ENCODE measurements at places on chromosomes 13 and 19.

DNA sequence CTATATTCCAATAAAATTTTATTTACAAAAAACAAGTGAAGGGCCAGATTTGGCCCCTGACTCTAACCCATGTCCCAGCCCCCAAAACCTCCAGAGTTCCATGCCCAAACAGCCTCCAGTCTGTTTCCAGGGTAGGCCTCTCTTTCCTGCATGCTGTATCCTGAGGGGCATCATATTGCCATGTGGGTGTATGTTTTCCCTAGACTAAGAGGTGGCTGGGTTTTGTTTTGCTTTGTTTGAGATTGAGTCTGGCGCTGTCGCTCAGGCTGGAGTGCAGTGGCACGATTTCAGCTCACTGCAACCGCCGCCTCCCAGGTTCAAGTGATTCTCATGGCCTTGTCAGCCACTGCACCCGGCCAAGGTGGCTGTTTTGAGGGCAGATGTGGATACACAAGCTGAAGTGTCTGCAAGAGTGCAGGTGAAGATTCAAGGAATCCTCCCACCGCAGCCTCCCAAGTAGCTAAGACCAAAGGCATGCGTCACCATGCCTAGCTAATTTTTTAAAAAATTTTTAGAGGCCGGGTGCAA lies 23.6 kb upstream of the LSM14A start:
- no peak for DNase-seq

- DNase-seq = no peak
Measured at GRCh38 chr13:90835826-90836225, 511.7 kb upstream of the MIR17HG start.

- peak; percentile 40 for DNase-seq
Measured at GRCh38 chr13:95874286-95874685, 178.9 kb downstream of the UGGT2 start.

GRCh38 chr19:29260477-29261317 lies 47.7 kb upstream of the UQCRFS1 start:
- DNase-seq = no peak

- no peak for DNase-seq
Measured at GRCh38 chr13:114135731-114136171, 3.3 kb upstream of the RASA3 start.

- no peak for DNase-seq
Measured at GRCh38 chr13:85261757-85262346, 537.4 kb downstream of the SLITRK6 start.

GRCh38 chr19:48354332-48354992 lies 9.3 kb downstream of the TMEM143 start:
- no peak for DNase-seq

DNA sequence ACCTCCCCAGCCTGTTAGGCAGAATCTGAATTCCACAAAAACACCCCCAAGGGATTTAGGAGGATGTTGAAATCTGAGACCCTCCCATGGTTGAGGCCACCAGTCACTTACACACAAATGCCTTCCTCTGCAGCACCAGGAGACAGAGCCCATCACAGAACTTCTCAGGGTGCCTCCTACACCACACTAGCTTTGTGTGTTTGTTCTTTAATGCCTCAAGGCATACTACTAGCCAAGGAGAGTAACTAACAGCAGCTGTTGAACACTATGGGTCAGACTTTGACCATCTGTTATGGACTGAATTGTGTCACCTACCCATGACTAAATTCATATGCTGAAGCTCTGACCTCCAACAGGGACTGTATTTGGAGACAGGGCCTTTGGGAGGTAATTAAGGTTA lies 9.5 kb upstream of the MED26 start:
- no peak for DNase-seq

- no peak for DNase-seq
Measured at GRCh38 chr19:28980236-28980868, 232.6 kb downstream of the UQCRFS1 start.

DNA sequence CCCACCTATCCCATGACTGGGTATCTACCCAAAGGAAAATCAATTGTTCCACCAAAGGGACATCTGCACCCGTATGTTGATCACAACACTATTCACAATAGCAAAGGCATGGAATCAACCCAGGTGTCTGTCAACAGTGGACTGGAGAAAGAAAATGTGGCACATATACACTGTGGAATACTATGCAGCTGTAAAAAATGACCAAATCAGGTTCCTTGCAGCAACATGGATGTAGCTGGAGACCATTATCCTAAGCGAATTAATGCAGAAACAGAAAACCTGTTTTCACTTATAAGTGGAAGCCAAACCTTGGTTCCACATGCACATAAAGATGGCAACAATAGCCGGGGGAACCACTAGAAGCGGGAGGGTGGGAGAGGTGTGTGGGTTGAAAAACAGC lies 228.6 kb downstream of the UQCRFS1 start:
- DNase-seq = no peak

DNA sequence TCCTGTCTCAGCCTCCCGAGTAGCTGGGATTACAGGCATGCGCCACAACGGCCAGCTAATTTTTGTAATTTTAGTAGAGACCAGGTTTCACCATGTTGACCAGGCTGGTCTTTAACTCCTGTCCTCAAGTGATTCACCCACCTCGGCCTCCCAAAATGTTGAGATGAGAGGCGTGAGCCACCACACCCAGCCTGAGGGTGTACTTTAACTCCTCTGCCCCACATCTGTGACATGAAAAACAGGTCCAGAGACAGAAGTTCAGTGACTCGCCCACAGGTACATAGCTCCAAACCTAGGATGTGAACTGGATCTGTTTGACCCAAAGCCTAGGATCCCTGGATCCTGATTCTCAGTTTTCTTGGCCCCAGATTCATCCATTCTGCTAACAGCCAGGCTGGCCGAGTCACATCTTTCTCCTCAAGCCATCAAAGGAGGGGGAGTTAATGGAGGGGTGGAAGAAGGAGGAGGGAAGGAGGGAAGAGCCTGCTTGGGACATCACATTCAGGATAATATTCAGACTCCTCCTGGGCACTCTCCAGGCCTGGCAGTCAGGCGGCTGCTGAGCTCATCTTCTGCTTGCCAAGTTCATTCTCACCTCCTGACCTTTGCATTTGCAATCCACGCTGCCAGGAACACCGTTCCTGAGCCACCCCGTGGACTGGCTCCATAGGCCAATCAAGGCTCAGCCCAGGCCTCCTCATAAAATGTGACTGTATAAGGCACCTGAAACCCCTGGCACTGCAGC lies 3.1 kb downstream of the SPC24 start:
- DNase-seq = peak; percentile 41

GRCh38 chr13:19984430-19985218 lies 26.1 kb downstream of the ZMYM2 start:
- peak; percentile 7 for DNase-seq

DNA sequence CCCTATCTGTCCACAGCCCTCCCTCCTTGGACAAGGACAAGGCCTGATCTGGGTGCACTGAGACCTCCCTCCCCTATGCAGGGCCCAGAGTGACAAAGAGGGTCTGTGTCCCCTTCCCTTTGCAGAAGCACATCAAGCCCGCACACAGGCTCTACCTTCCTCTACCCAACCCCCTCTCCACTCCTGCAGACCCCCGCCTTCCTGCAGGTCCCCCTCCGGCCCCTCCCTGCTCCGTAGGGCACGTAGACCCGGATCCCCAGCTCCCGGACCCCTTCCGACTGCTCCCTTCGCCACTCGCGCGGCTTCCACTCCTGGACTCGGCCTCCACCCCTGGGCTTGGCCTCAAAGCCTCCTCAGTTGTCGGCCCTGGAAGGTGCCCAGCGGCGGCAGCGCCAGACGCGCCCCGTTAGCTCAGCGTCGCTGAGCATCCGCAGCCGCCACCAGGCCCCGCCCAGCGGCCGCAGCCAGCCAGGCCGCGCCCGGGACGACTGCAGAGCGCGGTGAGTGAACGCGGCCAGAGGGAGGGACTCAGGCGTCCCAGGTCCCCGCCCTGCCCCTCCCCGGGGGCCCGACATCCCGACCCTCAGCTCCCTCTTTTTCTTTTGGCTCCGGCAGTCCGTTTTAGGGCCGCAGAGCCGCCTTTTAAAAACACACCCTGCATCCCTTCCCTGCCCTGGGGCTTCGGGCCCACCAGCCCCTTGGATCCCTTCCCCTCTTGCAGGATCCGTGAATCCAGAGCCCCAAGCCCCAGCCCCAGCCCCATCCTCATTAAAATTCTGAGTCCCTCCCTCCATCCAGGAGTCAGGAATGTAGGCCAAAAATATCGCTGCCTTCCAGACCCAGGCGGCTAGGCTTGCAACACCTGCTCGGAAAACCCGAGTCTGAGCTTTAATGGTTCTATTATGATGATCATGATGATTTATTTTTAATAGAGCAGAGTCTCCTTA lies 1.5 kb upstream of the MYADM start:
- peak; percentile 38 for DNase-seq

- DNase-seq = no peak
Measured at GRCh38 chr13:32426191-32426989, 1.5 kb downstream of the N4BP2L1 start.

Data from mammary epithelial cell (primary cell).